ENCODE measurements at places on chromosomes 11 and 22.
A peak's percentile ranks its signal among the peaks of the same experiment; 100 is the strongest.

DNA sequence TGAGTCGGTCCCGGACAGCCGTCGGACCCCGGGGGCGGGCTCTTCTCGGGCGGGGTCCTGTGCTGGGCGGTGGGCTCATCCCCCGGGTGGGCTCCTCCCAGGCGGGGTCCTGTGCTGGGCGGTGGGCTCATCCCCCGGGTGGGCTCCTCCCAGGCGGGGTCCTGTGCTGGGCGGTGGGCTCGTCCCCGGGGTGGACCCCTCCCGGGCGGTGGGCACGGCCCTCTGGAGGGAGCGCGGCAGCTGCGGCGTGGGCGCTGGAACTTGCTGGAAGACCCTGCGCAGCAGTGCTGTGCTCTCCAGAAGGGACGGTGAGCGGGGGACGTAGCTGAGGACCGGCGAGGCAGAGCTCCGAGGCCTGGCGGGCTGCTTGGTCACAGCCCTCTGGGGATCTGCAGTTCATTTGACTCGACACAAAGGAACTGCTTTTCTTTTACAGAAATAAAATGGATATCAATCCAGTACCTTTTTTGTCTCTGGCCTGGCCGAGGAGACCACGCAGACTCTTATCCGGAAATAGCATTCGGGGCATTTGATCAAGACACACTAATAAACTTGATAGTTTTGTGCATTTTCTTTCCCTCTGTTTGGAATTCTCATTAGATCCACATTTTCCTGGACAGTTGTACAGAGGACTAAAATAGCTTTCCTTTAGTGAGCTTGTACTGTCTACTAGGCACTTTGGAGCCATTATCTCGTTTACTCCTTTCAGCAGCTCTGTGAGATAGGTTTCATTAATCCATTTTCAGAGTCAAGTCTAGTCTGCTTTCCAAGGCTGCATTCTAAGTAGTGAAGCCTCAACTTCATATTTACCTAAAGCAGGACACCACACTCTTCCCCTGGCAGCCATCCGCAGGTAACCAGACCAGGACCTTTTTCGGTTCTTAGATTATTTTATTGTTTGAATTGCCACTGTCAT is 812 bp downstream of the JAM3 start:
- no peak for DNase-seq

GRCh38 chr11:117143390-117143789 is 697 bp upstream of the PAFAH1B2 start:
- no peak for DNase-seq

DNA sequence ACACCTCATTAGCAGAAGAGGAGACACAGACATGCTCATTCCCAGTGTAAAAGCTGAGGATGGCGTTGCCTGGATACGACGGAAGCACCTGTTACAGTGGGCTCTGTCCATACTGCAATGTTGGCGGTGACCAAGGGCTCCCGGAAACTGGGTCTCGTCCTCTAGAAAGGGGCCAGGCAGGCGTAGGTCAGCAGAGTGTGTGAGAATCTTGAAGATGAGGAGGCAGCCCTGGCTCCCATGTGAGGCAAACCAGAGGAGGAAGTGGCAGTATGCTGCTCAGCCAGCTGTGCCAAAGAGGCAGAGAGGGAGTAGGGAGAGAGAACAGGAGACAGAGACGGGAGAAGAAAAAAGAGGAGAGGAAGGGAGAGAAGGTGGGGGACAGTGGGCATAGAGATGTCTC is 10.3 kb downstream of the LTO1 start:
- DNase-seq, result no peak

GRCh38 chr22:38230108-38230825 is 28.5 kb downstream of the MAFF start:
- DNase-seq, result peak; percentile 24

DNA sequence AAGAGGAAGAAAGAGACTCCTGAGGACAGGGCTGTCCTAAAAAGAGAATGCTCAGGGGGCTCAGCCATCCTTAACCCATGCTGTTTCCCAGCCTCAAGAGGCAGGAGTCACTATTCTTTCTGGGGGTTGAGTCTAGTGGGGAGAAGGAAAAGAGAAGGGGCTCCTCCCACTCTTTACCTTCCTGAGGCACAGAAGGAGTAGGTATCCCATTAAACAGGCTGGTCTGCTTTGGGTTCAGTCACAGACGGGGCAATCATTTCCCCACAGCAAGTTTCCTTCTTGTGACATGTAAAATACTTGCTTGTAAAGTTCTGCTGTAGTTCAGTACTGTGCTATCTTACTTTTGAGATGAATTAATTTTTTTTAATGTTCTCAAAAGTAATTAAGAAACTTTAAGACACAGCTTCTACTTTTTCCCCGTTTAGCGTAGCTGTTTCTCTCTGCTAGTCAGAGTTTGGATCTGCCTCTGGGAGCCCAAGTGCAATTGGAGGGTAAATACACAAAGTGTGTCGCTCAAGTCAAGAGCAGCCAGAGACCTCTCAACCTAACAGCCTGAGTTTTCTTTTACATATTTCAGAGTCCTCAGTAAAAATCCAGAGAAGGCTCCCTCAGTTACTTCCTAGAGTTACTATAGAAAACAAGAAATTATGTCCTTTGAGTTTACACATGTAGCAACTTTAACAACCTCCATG is 15.0 kb downstream of the OR8A1 start:
- DNase-seq, result no peak

- no peak for DNase-seq
These were observed 12.1 kb downstream of the GNB1L start for GRCh38 chr22:19842393-19843106.

- DNase-seq, result no peak
These were observed 592 bp downstream of the EEF1G start for GRCh38 chr11:62573006-62573591.

DNA sequence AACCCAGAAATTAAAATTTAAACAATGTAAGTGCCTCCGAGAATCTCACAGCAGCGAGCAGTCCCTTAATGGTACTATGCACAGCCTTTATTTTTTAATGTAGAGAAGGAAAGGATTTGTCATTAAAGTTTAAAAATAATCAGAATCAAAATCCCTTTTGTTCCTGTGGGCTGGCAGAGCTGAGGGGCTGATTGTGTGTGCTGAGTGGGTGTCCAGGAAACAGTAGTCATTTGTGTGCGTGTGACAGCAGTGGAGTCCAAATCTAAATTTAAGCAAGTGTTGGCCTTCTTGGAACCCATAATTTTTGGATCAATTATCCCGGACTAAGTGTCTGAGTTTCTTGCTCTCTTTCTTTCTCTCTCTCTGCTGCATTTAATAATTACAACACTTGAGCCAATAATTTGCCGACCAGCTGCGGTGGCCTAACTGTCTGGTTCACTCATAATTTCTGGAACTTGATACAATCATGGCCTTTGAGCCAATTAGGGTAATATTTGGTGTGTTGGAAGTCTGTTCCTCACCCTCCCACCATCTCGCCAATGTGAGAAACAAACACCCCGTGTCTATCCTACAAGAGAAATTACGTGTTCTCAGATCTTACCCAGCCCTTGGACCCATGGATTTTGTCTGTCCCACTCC is 528.0 kb downstream of the SOX6 start:
- no peak for DNase-seq
